ENCODE measurements at places on chromosomes 5 and 9.

- DNase-seq = no peak
Observed at GRCh38 chr5:9382522-9382921, 163.4 kb downstream of the SEMA5A start.

GRCh38 chr9:10613419-10613818 lies 617 bp upstream of the PTPRD start:
- no peak for DNase-seq

- DNase-seq = no peak
Observed at GRCh38 chr9:95037789-95038521, 279.6 kb downstream of the FANCC start.

GRCh38 chr9:98726735-98727134 lies 18.0 kb upstream of the GABBR2 start:
- DNase-seq = no peak

GRCh38 chr9:21252721-21253547 lies 13.1 kb upstream of the IFNA14 start:
- DNase-seq = no peak

- no peak for DNase-seq
Observed at GRCh38 chr9:115005322-115005721, 74.9 kb upstream of the TNFSF8 start.

DNA sequence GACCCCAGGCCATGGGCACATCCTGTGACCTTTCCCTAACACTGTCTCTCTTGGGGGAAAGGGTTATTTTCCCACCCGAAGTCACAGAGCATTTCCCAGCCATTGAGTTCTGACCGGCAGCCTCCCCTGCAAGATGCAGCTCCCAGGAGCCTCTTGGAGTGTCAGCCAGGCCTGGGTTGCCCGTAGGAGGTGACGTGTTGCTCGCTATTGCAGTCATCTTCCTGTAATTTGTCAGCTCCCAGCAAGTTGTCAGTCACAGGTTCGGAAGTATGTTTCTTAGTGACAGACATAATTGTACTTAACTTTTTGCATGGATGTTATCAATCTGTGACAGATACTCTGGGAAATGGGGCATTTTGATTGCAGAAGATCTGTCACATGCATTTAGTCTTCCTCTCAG lies 74.5 kb downstream of the MVB12B start:
- no peak for DNase-seq

DNA sequence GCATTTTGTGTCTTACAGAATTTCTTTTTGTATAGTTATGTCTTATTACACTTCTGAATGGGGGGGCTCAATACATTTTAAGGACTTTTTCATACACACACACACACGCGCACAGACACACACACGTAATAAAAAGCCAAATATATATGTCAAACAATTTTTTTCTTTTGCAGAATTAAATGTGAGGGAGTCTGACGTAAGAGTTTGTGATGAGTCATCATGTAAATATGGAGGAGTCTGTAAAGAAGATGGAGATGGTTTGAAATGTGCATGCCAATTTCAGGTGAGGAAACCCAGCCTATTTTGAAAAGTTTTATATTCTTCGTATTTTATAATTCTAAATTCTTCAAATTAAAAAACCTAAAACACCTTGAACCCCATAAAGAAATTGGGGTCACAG lies 25.6 kb downstream of the TMEFF1 start:
- no peak for DNase-seq

DNA sequence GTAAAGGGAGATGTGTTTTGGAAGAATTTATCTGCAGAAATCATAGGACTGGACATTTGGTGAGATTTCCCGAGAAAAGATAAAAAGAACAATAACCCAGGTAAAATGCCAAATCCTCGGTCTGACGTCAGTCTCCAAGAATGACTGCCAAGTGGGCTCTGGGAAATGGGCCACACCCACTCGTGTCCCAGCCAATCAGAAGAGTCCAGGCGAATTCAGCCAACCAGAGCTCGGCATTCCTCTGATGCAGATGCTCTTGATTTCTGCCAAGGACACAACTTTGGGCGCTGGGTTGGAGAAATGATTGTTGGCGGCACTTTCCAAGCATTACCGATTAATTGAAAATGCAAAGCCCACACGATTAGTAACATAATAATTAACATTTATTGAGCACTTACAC lies 73.3 kb downstream of the FGF18 start:
- DNase-seq = no peak

DNA sequence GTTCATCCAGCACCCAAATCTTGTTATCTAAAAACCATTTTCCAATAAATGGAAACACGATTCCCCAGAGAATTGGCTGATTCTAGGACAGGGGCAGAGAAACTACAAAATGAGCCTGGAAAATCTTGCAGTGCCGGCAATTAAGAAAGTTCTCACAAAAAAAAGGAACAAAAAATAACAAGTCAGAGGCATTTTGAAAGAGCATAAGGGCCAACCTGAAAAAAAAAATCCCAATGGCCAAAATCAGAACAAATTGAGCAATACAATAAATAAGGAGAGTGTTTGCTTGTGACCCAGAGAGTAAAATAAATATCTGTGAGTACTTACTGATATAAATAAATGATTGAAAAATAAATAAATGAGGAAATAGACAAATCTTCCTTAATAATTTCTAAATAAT lies 55.1 kb upstream of the S1PR3 start:
- no peak for DNase-seq

GRCh38 chr5:11180890-11181289 lies 419.9 kb upstream of the DAP start:
- DNase-seq = no peak

DNA sequence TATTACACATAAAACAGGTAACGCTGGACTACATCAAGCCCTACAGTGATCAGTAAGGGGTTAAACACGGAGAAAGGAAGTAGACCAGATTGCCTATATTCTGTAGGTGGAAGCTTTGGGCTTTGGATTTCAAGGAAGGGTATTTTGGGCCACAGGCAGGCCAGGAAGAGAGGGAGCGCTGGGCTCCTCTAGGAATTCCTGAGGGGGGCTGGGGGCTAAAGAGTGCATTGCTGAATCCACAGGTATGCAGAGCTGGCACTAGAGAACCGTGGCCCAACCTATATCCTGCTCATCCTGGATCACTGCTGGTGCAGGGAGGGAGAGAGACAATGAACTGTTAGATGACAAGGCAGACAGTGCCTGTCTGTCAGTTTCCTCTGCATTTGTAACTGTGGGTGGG lies 367.1 kb downstream of the CSNK1G3 start:
- no peak for DNase-seq

DNA sequence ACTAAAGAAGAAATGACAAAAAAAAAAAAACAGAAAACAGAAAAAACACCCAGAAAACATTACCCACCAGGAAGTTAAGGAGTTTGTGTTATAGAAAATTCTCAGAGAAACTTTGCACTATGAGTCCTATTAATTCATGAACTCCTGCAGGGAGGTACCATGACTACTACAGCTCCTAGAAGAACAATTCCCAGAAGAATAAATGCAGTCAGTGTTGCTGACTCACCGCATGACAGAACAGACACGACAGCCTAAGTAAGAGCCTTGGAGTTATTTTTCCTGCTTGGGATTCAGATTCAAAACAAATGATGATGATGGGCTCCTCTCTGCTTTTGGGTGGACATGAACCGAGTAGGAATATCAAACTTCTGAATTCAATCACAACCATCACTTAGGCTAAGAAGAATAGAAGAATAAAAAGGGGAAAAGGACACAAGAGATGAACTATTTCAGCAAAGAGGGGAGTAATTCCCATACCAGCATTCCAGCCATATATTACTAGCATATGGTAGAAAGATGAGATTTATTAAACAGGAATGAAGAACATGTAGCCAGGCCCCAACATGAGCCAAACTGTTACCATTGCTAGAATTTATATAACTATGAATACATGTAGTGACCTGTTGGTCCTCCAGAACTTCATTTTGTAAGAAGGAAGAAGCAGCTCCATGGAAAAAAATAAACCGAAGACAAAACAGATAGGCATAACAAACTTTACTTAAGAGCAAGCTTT lies 209.6 kb upstream of the PDE4D start:
- DNase-seq = no peak

GRCh38 chr9:121823451-121824169 lies 172.2 kb downstream of the DAB2IP start:
- DNase-seq = no peak

GRCh38 chr5:18216729-18217128 lies 582.5 kb downstream of the TAF11L14 start:
- DNase-seq = no peak

DNA sequence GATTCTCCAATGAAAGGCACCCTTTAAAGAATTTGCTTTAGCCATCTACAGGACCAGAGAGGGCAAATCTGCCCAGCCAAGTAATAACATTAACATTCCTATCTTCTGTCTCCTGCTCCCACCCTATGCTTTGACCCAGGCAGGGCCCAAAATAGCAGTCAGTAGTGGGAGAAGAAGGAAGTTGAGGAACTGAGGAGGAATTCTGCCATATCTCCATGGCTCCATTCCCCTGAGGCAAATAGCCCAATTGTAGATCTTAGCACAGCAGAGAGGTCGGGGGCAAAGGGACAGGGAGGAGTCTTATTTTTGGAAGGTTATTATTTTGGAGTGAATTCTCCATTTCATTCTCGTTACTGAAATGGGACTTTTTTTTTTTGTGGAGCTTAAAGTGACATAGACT lies 111.1 kb upstream of the IFNK start:
- DNase-seq = no peak

GRCh38 chr9:119951591-119951990 lies 582.4 kb upstream of the BRINP1 start:
- no peak for DNase-seq

- no peak for DNase-seq
Observed at GRCh38 chr9:2281803-2282185, 266.6 kb downstream of the SMARCA2 start.

GRCh38 chr9:14618836-14619420 lies 74.3 kb downstream of the ZDHHC21 start:
- no peak for DNase-seq

DNA sequence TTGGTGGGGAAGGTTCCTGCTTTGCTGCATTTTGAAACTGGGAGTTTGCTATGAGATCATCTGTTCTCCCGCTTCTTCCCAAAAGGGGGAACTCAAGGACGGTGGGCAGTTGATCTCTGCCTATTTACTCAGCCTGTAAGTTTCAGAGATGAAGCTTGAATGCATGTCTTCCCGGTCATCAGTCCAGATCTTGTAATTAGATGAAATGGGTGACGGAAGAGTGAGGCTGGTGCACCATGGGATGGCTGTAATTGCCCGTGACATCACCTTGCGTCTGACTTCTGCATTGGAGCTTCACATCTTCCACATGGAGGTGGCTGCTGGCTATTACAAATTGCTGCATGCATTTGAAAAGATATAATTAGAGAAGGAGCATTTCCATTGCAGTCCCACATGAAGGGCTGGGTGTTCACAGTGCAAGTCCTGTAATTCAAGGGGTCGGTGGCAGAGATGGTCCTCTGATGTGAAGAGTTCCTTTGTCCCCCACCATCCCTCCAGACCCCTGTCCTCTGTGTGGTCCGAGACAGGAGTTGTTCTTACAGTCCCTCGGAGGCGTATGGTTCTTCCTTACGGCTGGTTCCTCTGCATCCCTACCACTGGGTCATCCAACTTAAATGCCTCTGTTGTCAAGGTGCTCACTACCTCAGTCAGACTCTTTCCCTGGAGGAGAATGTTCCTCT lies 72.9 kb downstream of the ZNF618 start:
- DNase-seq = no peak
